ENCODE measurements at places on chromosomes 1 and 21.

DNA sequence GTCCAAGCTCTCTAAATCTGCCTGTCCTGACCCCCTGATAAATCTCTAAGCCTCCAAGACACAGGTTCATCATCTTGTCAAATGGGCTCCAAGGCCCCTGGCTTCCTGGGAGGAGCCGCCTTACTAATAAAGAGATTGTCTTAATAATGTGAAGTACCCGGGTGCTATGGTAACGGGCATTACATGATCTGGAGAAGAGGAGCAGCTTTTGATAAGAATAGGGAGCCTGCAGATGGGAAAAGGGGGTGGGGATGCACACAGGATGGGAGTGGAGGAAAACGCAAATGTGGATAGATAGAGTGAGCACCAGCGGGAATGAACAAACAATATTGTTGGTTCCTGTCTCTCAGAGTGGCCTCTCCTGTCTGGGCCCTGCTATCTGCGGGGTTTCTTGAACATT lies 11.9 kb upstream of the RXRG start:
- DNase-seq: no peak

DNA sequence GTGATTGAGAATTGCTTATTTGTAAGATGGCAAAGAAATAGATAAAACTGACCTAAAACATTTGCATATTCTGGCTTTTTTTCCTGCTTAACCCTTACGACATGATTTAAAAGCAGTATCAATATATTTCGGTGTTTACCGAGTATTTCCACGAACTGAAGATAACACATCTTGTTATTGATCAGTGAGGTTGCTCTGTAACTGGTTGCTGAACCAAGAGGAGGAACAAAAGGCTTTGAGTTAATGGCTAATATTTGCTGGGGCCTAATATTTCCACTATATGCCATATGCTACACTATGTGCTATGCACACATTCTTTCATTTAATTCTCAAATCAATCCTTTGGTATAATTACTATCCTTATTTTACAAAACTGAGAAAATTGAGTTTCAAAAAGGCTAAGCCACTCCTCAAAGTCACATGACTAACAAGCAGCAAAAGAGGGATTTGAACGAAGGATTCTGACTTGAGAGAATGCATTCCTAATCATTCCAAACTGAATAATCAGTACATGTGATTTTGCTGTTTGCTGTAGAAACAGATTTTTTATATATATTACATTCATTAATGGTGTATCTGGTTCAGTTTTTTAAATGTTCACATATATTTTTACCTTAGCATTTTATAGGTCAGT lies 346.0 kb downstream of the USP25 start:
- DNase-seq: no peak

GRCh38 chr1:244087611-244088010 lies 36.5 kb downstream of the ZBTB18 start:
- no peak for DNase-seq

GRCh38 chr1:216224233-216224632 lies 199.0 kb downstream of the USH2A start:
- no peak for DNase-seq

DNA sequence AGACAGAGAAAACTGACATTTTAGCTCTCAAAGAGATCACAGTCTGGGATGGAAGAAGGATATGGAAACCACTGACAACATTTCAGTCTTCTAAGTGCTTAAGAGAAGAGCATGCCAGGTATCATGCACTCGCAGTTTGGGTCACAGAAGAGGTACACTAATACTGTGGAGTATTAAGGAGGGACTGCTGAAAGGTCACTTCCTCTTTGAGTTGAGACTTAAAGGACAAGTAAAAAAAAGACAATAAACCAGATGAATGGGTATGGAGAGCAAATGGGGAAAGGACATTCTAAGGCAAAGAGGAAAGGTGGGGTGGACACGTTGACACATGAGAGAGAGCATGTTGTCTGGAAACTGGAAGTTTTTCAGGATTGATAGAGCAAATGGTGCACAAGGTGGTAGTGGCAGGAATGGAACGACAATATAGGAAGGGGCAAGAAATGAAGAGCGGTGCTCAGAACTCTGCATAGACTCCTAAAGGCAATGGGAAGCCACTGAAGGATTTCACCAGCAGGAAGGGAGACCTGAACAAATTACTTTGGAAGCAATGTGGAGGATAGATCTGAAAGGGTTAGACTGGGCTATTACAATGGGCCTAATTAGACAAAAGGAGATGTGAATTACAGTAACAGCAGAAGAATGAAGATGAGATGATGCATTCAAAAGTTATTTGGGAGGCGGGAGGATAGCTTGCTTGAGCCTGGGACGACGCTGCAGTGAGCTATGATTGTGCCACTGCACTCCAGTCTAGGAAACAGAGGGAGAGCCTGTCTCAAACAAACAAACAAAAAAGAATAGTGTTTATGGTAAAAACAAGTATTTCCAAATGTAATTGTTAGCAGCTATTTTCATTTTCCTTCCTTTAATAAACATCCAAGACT lies 11.1 kb downstream of the DIPK1A start:
- no peak for DNase-seq

- no peak for DNase-seq
Observed at GRCh38 chr21:38597421-38597820, 99.1 kb upstream of the ERG start.

DNA sequence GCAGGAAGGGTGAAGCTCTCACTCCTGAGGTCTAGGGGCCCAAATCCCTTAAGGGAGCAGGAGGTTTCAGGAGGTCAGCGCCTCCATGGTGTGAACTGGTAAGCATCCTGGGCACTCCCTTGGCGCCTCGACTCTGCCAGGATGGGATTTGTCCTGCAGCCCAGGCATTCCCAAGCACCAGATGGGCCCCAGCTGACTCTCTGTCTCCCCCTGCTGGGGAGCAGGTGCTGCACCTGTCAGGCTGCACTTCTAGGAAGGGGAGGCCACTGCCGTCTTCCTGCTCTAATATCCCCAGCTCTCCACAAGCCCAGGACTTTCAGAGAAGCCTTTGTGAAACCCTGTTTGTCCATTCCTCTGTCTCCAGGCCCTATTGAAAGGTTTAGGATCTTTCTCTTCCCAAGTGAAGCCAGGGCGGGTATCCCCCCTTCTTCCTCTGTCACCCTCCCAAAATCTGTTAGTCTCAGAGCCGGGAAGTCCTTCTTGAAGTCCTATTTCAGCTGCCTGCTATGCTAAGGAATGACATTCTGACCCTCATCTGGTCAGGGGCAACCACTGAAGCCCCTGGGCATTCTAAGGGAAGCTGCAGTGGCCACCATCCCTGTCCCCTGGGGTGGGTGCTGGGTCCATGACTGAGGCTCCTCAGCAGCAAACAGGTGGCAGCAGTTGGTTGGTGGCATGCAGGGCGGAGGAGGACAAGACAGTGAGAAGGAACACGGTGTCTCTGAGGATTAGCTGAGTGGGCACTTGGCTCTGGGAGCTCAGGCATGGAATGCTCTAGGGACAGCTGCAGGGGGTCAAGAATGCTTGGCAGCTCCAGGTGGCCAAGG lies 3.2 kb downstream of the MYBPH start:
- peak; percentile 79 for DNase-seq

GRCh38 chr1:176858433-176858916 lies 306.0 kb downstream of the ASTN1 start:
- DNase-seq: no peak

GRCh38 chr1:36772647-36773495 lies 261.4 kb downstream of the GRIK3 start:
- DNase-seq: peak; percentile 42

GRCh38 chr1:242877743-242878142 lies 353.2 kb upstream of the PLD5 start:
- no peak for DNase-seq

DNA sequence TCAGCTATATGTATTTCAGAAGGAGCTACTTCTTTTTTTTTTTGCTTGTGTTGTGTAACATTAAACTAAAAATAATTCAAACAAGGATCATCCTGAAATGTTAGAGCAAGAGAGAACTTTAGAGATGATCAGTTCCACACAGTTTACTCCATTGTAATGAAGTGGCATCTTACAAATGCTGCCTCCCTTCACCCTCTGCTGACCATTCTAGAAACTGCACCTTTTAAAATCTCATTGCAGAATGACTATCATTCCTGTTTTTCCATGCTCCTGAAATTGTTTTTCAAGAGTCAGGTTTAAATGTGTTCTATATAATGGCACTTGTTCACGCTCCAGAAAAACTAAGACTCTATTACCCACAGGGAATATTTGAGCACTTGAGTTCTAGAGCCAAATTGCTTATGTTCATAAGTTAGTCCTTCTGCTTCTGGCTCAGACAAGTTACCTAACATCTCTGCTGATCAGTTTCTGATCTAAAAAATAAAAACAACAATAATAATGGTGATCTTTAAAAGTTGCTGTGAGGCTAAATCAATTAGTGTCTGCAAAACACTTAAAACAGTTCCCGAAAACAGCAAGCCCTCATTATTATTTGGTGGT lies 21.5 kb upstream of the SLC44A5 start:
- no peak for DNase-seq

- peak; percentile 64 for DNase-seq
Observed at GRCh38 chr1:33280091-33280661, 23.9 kb downstream of the ZNF362 start.

- DNase-seq: no peak
Observed at GRCh38 chr21:37758982-37759381, 157.3 kb downstream of the KCNJ6 start.

GRCh38 chr1:19376428-19377372 lies 64.6 kb downstream of the SLC66A1 start:
- no peak for DNase-seq

DNA sequence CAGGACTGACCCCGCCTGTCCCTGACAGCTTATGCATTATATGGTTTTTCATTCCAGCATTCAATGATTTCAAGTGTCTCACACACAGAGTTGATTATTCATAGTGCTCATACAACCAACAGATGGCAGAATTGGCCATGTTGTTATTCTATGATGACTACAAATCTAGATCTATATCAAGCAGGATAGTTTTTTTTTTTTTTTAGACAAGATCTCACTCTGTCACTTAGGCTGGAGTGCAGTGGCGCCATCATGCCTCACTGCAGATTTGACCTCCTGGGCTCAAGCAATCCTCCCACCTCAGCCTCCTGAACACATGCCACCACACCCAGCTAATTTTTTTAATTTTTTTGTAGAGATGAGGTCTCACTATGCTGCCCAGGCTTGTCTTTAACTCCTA lies 40.1 kb upstream of the LRRC8D start:
- DNase-seq: no peak

DNA sequence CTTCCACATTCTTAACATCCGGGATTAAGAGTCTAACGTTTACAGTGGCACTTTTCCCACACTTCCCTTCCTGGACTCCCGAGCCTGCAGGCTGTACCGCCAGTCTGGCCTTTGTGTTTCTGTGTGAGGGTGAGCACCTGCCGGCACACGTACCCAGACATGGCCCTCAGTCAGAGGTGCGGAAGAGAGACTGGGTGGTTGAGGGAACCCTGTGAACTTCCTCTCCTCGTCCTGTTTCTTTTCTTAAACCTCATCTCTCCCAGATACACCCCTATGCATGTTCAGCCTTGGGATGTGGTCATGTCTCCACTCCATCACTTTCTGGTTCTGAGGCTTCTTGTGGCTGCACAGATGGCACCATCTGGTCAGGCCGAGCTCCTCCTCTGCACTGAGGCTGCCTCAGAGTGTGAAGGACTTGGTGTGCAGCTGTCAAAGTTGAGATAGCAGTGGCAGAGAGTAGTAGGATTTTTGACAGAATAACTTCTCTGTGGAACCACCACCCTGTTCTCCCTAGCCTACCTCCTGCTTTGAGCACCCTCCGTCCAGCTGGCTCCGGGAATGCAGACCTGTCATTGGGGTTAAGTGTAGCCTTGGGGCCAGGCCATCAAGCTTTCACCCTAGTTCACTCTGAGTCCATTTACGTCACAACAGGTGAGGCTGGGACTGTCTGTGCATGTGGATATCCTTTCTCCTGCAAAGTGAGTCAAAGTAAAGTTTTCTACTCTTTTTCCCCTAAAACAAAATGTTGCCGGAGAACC lies 31.4 kb downstream of the VASH2 start:
- DNase-seq: no peak

- no peak for DNase-seq
Observed at GRCh38 chr1:64006276-64007051, 197.0 kb upstream of the UBE2U start.

GRCh38 chr1:60367532-60367931 lies 294.0 kb upstream of the C1orf87 start:
- DNase-seq: no peak

GRCh38 chr1:156749419-156750118 lies 1.9 kb downstream of the HDGF start:
- peak; percentile 57 for DNase-seq

DNA sequence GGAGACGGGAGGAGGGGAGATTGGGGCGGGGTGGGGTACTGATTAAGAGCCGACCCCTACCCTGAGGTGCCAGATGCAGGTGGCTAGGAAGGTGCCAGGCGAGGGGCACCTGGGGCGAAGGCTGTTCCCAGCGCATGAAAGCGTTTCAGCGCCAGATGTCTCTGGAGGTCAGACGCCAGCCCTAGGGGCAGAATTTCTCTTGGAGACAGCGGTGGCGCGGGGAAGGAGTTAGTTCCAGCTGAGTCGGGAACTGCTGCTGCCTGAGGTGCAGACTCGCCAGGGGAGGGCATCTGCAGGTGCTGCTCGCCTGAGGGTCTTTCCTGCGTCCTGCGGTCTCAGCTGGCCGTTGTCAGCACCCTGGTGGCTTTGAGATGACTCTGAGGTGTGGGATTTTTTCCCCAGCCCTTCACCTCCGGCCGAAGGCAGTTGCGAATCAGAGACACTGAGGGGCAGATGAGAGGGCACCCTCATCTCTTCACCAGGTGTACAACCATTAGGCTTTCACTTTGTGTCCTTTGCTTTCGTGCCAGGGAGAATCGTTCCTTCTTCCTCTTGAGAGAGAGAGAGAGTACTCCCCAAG lies 539 bp downstream of the CGN start:
- DNase-seq: no peak

GRCh38 chr1:11500881-11501280 lies 21.9 kb downstream of the DISP3 start:
- DNase-seq: peak; percentile 46

GRCh38 chr1:25425098-25426085 lies 4.8 kb upstream of the RHCE start:
- DNase-seq: no peak

GRCh38 chr1:40556121-40556520 lies 24.7 kb downstream of the ZNF684 start:
- DNase-seq: no peak

Data from posterior vena cava (tissue), 2 donors.